Myometrial cell (primary cell): ENCODE measurements at places on chromosomes 2 and 18. TPM values are rescaled to one million over a fixed set of nuclear protein-coding genes. Genes with fewer than 3 reads are reported as not detected.

MAL gene
- total RNA-seq: not detected in 2 replicates

MC2R gene
- total RNA-seq: not detected in 2 replicates

CCDC141 gene
- total RNA-seq: not detected in 2 replicates

GPR17 gene
- not detected in 2 replicates for total RNA-seq

SPIRE1 gene
- 19.1 and 22.2 TPM in 2 replicates for total RNA-seq

CNGA3 gene
- not detected in 2 replicates for total RNA-seq

ANTXR1 gene
- 43.8 and 45.2 TPM in 2 replicates for total RNA-seq

ARHGEF33 gene
- total RNA-seq: under 0.01 TPM in 1 of 2 replicates, not detected in the other

GBX2 gene
- not detected in 2 replicates for total RNA-seq

TCF4 gene
- total RNA-seq: 34.0 and 34.9 TPM in 2 replicates

ANKRD62 gene
- total RNA-seq: not detected in 2 replicates

GPAT2 gene
- 3.0 and 9.2 TPM in 2 replicates for total RNA-seq

DRC1 gene
- 0.58 TPM in 1 of 2 replicates, not detected in the other for total RNA-seq

C2orf15 gene
- total RNA-seq: not detected in 2 replicates

SIGLEC15 gene
- total RNA-seq: 6.0 TPM in 1 of 2 replicates, not detected in the other

MYCN gene
- 1.2 TPM in 1 of 2 replicates, not detected in the other for total RNA-seq

ANKRD30B gene
- total RNA-seq: not detected in 2 replicates

ABCB11 gene
- total RNA-seq: not detected in 2 replicates

PSTPIP2 gene
- total RNA-seq: 9.5 and 9.6 TPM in 2 replicates

CRACDL gene
- total RNA-seq: not detected in 2 replicates

TEX261 gene
- 47.6 and 80.5 TPM in 2 replicates for total RNA-seq

CCDC178 gene
- total RNA-seq: 0.89 and 2.0 TPM in 2 replicates

DOK6 gene
- total RNA-seq: under 0.01 TPM in 2 replicates

RESP18 gene
- total RNA-seq: not detected in 2 replicates

LIMS4 gene
- 2.3 and 8.0 TPM in 2 replicates for total RNA-seq

RBM44 gene
- under 0.01 TPM in 2 replicates for total RNA-seq

RAX gene
- total RNA-seq: not detected in 2 replicates

UGT1A4 gene
- total RNA-seq: not detected in 2 replicates

BCL11A gene
- total RNA-seq: under 0.01 and 0.18 TPM in 2 replicates

MAB21L4 gene
- not detected in 2 replicates for total RNA-seq

LCT gene
- total RNA-seq: 0.29 TPM in 1 of 2 replicates, not detected in the other
